D721Med (cell line): ENCODE measurements at places on chromosomes 7 and 10.

- DNase-seq = no peak
Observed at GRCh38 chr7:148286150-148286549, 304.4 kb upstream of the C7orf33 start.

- DNase-seq = no peak
Observed at GRCh38 chr7:14219125-14219524, 229.7 kb upstream of the ETV1 start.

- DNase-seq = no peak
Observed at GRCh38 chr10:97178074-97178473, 7.7 kb downstream of the SLIT1 start.

DNA sequence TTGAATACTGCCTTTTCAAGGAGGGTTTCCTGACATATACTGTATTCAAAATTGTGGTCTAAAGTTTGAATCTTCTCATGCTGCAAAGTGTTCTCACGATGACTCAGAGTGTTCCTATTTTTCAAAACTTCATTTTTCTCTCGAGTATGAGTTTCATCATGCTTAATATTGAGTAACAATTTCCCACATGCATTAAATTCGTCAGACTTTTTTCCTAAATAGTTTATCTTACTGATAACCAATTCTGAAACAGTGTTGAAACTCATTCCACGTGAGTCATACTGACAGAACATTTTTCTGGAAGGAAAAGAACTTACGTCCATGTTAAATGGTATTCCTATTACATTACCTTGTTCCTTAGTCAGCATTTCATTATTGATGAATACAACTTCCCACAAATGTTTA is 44.1 kb downstream of the ZNF33B start:
- no peak for DNase-seq

- DNase-seq = no peak
Observed at GRCh38 chr10:77404810-77405209, 232.8 kb downstream of the KCNMA1 start.

DNA sequence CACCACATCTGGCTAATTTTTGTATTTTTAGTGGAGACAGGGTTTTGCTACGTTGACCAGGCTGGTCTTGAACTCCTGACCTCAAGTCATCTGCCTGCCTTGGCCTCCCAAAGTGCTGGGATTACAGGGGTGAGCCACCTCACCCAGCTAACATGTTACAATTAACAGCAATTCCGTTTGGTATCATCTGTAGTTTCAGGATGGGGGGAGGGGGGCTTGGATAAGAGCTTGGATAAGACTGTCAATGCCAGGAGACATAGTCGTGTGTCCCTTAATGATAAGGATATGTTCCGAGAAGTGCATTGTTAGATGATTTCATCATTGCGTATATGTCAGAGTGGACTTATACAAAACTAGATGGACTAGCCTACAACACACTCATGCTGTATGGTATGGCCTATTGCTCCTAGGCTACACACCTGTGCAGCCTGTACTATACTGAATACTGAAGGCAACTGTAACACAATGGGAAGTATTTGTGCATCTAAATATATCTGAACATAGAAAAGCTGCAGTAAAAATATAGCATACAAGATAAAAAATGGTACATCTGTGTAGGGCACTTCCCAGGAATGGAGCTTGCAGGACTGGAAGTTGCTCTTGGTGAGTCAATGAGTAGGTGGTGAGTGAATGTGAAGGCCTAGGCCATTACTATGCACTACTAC is 103.9 kb upstream of the TNS3 start:
- DNase-seq = no peak

DNA sequence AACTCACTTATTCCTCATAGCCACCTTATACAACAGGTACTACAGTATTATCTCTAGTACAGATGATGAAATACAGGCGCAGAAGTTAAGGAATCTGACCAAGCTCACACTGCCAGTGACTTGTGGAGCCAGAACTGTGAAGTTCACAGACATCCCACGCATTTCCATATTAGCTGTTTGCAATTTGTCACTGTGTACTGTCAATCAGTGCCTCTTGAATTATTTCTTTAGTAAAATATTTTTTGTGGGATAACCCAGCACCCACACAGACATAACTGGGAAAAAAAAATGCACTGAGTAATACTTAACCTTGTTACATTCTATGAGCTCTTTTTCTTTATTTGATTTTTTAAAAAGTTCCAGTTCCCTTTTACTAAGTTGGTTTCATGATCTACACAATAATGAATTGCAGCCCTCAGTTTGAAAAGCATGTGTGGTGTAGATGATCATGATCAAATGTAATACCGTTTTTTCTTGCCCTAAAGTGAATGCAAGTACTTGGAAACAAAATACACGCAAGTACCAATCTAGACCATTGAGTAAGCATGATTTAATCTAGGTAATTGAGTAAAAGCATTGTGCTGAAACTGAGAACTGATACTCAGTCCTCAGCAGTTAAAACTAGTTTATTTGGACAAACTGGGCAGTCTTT is 14.1 kb downstream of the CUL1 start:
- DNase-seq = no peak

- no peak for DNase-seq
Observed at GRCh38 chr10:95513941-95514392, 47.2 kb downstream of the SORBS1 start.

DNA sequence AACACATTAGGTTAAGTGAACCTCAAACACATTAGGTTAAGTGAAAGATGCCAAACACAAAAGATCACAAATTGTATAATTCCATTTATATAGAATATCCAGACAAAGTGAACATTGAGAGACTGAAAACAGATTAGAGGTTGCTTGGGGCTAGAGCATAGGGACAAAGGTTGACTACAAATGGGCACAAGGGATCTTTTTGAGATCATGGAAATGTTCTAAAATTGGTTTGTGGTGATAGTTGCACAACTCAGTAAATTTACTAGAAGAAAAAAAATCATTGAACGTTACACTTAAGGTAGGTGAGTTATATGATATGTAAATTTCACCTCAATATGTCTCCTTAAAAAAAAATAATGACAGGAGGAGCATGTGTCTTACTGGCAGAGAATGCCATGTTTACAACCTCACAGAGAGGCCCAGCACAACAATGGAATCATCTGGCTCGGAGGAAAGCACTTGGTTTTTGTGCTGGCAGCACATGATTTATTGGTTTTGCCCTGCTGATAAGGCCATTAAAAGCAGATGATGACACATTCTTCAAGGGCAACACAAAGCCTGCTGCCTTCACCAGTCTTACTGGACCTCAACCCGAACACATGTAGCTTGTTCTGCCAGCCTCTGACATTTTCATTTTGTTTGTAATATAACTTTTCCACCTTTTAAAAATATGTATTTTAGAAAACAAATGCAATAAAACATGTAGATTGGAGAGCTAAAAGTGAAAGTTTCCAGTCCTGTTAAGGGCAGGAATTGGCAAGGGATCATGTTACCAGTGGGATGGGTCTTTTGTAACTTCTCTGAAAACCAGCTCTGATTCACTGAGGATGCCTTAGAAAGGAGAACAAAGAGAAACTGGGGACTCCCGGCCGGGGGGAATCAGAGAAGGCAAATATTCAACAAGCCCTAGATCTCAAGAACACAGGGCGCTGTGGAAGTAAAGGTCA is 11.9 kb upstream of the LMOD2 start:
- DNase-seq = no peak

DNA sequence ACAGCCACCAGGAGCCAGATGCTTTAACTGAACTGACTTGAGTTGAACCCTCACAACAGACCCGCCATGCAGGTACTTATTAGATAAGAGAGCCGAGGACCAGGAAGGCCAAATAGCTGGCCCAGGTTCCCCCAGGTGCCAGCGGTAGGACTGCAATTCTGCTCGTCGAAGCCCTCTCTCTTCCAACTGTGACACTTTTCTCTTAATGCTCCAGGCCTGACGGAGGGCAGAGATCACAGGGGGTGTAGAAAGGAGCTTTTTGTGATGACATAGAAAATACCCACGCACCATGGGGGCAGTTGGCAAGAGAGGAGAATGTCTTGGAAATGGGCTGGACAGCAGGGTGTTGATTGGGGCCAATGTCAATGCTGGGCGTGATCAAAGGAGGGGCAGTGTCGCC is 208.5 kb downstream of the PLXNA4 start:
- no peak for DNase-seq

- no peak for DNase-seq
Observed at GRCh38 chr7:55121249-55121648, 102.4 kb downstream of the EGFR start.

- DNase-seq = no peak
Observed at GRCh38 chr10:77380191-77380590, 257.4 kb downstream of the KCNMA1 start.

DNA sequence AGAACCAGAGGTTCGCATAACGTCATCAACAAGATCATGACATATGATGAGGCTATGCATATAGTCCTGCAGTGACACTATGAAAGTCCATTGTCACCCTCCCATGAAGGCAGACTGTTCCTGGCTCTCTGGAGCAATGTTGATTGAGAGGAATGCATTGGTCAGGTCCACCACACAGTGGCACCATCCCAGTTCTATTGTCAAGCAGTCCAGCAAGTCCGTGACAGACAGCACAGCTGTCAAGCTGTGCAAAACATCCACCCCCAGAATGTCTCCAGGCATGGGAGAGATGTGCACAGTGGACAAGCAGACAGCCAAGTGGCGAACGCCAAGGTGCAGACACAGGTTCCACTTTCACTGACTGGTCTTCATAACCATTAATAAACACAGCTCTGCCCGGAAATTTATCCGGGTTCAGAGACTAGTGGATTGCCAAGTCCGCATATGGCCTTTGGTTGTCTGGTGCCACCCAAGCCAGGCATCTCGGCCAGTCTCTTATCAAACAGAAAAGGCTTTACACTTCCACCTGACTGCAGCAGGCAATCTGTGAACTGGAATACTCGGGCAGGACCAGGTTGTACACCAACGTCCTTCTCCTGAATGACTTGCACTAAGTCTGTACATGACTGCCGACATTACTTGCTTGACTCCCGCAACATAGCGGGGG is 7.2 kb downstream of the RNF133 start:
- no peak for DNase-seq

GRCh38 chr7:137360087-137360679 is 16.6 kb upstream of the PTN start:
- DNase-seq = no peak

- no peak for DNase-seq
Observed at GRCh38 chr10:86232644-86233043, 134.0 kb downstream of the GRID1 start.

DNA sequence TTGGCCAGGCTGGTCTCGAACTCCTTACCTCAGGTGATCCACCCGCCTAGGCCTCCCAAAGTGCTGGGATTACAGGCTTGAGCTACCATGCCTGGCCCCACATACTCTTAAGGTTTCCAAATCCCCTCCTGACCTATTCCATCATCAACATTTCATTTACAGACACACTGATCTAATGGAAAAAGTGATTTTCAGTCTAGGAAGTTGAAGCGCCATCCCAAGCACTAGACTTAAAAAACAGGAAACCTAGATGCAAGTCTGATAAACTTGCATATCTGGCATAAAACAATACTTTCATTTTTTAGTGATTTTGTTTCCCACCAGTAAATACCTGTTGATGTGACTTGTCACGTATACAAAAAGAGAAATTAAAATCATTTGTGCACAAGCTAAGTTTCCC is 44.0 kb downstream of the DNMBP start:
- DNase-seq = no peak

DNA sequence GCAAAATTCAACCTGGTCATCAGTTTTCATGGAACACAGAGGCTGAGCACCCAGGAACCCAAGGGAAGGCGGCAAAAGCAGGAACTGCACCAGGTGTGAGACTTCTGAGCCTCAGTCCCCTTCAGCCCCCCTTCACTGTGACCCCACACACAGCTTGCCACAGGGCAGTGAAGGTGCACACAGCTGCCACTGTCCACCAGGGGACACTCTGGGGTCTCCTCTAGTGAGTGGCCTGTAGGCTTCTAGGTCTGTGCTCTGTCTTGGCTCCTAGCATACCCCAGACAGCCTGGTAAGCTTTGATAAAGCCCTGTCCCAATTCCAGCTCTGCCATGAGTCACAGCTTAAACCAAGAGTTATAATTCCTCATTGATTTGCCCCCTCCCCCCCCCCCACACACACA is 12.1 kb downstream of the KCNH2 start:
- no peak for DNase-seq

DNA sequence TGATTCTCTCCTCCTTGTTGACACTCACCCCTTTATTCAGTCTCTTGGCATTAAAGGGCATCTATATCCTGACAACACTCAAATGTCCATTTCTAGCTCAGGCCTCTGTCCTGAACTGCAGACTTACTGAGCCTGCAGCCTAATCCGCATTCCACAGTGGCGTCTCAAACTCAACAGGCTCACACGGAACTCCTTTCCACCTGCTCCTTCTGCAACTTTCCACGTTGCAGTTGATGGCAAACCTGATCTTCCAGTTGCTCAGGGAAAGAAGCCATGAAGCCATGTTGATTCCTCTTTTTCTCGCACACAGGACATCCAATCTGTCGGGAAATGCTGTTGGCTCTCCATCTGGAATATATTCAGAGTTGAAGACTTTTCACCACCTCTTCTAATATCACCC is 522.4 kb downstream of the CCSER2 start:
- no peak for DNase-seq

DNA sequence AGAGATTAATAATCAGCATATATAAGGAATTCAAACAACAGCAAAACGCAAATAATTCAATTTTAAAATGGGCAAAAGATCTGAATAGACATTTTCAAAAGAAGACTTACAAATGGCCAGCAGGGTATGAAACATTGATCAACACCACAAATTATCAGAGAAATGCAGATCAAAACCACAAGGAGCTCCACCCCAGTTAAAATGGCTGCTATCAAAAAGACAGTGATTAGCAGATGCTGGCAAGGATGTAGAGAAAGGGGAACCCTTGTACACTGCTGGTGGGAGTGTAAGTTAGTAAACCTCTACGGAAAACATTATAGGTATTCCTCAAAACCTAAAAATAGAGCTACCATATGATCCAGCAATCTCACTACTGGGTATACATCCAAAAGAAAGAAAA is 128.0 kb upstream of the CACUL1 start:
- DNase-seq = no peak

DNA sequence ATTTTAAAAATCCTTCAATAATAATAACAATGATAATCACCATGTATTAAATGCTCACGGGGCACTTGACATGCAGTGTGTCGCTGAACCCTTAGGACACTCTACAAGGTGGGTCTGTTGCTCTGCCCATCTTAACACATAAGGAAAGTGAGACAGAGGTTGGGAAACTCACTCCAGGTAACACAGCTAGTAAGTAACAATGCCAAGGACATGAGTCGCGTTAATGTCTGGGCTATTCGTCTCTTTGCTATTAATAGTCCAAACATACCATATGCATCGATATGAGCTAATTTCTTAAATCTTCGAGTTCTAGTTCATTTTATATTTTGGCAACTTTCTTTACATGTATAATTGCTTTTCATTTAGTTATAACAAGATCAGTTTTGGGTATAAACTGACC is 79.5 kb downstream of the BEND7 start:
- peak; percentile 51 for DNase-seq

GRCh38 chr10:27857616-27858015 is 112.0 kb upstream of the MKX start:
- DNase-seq = no peak

GRCh38 chr7:143314127-143314526 is 1.8 kb upstream of the CLCN1 start:
- DNase-seq = no peak
